ENCODE measurements at places on chromosomes 7 and 10.
A peak's percentile ranks its signal among the peaks of the same experiment; 100 is the strongest.

DNA sequence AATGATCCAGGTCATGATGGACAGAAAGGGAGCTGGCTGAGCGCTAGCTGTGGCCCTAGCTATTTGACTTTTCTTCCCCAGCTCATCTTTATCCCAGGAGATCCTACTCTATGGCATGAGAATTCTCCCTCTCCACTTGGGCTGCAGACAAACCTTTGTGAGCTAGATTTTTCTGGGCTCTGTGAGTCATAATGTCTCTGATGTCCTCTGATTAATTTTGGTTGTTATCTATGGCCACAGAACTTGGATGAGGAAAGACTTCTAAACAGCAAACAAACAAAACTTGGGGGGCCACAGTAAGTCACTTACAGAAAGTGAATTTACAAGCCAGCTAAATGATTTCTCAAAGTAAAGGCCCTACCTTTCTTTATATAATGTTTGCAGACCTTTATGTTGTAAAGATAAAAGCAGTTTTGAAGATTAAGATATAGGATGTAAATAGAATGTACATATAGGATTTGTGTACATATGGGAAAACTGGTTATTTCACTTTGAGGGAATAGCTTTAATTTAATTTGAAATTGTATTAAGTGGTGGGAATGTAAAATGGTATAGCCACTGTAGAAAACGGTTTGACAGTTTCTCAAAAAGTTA lies 10.4 kb downstream of the ABLIM1 start:
- DNase-seq: peak; percentile 31

DNA sequence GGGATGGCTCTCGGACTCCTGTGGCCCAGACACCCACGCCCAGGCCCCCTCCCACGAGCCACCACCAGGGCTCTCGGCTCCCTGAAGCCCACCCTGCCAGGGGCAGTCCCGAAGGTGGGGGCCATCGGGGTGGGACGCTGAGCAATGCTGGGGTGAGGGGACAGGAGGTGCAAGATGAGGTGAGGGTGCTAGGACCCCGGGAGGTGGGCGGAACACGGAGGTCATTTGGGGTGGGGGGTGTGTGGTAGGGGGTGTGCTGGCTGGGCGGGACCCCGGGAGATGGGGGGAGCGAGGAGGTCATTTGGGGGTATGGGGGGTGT lies 17.0 kb upstream of the LFNG start:
- DNase-seq: no peak

GRCh38 chr10:76091926-76092325 lies 660.5 kb downstream of the LRMDA start:
- no peak for DNase-seq

GRCh38 chr10:123746520-123746919 lies 80.4 kb downstream of the GPR26 start:
- DNase-seq: no peak

DNA sequence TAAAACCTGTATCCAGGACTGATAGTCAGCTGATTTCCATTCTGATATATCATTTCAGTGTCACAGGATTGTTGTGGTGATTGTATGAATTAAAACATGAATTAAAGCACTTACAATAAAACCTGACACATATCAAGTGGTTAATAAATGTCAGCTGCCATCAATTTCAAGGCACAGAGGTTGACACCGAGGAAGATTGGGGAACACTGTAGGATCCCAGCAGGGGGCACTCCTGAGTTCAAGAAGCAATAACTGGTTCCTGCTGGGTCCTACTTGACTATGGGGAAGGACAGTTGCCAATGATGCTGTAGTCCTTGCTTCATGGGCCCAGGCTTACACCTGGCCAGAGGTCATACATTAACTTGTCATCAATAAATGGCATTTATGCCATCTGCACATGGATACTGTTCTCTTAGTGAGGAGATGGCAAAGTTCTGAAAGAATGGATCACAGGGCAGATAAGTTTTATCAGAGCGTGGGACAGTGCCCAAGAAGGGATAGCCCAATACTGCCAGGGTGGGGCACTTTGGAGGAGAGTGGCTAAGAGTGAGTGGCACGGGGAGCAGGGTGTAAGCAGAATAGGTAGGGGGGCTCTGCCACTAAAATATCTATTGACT lies 24.1 kb downstream of the FZD1 start:
- peak; percentile 64 for DNase-seq

GRCh38 chr7:20395104-20395503 lies 64.4 kb downstream of the ITGB8 start:
- DNase-seq: peak; percentile 73

- no peak for DNase-seq
Observed at GRCh38 chr7:18437101-18437500, 58.4 kb upstream of the HDAC9 start.

- DNase-seq: no peak
Observed at GRCh38 chr7:111883241-111883640, 320.9 kb upstream of the IMMP2L start.

GRCh38 chr10:17907641-17908040 lies 44.1 kb upstream of the SLC39A12 start:
- no peak for DNase-seq

- no peak for DNase-seq
Observed at GRCh38 chr7:108528183-108528712, 2.3 kb upstream of the PNPLA8 start.

DNA sequence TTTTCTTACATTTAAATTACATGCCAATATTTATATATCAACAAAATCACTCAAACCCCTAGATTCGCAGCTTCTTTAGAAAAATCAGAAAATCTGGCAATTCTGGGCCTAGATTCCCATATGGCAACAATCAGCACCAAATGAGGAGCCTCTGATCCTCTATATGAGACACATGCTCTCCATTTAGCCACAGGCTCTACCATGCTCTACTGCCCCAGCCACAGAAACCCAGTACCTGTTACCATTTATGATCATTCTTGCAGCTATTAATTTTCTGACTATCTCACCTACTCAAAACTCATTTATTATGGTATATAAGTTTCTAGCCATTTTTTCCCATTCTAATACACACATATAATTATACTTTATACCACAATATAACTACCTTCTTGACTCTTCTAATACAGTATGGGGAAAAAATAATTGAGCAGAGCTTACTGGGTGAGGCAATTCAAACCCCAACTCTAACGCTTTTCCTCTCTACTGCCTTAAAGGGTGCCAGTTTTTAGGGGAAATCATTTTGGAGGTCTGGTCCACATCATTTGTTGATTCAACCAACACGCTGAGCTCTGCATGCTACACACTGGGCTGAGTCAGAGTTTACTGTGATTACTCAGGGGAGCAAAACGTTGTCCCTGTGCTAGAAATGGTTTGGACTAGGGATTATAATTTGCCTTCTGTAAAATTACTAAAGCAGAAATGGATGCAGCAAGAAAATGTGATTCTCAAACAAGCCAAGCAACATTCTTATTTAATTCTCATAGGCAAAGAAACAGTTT lies 11.6 kb downstream of the PDLIM1 start:
- DNase-seq: no peak

- peak; percentile 45 for DNase-seq
Observed at GRCh38 chr7:79272066-79272669, 181.3 kb downstream of the MAGI2 start.

DNA sequence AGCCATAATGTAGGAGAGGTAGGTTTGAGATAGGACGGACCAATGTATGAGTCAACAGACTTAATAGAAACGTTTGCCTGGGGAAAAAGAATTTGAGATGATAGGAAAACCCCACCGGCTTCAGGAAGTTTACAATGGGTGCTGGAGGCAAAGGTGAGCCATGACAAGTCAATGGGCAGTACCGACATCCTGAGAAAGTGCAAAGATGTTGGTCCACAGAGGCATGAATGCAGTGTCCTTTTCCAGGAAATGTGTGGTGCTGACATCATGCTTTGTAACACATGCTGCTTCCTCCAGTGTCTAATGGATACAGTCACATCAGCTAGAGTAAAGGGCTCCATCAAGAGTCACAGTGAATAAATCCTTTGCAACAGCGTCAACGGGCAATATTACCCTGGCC lies 533.6 kb downstream of the INHBA start:
- DNase-seq: no peak

DNA sequence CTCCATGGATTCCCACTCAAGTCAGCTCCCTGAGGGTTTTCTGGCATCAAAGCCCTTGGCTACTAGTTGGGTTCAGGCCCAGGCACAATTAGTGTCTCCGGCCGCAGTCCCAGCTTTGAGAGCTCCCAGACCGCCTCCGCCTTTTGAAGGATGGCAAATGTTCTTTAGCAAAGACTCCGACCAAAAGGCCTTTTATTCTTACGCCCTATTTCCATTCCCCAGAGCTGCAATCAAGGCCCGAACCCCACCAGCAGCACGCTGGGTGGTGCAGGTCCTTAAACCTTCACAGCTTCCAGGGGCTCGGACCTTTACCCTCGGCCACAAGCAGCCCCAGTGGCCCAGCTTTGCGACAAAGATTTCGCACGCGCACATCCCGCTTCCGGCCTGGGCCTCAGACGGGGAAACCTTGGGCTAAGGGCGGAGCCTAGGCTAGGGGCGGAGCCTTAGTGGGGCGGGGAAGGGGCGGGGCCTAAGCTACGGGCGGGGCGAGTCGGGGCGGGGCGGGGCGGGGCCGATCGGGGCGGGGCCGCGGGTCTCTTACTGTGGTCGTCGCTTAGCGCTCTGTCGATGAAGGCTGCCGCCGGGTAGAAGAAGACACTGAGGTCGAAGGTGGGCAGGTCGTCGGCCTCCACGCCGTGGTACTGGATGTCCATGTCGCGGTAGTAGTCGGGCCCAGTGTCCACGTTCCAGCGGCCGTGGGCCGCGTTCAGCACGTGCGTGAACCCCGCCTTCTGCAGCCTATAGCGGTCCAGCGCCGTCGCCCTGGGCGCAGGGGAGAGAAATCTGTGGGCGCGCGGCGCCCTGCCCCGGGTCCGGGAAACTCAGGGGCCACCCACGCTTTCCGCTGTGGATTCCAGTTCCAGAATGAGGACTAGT lies 68.0 kb upstream of the SAMD8 start:
- no peak for DNase-seq

DNA sequence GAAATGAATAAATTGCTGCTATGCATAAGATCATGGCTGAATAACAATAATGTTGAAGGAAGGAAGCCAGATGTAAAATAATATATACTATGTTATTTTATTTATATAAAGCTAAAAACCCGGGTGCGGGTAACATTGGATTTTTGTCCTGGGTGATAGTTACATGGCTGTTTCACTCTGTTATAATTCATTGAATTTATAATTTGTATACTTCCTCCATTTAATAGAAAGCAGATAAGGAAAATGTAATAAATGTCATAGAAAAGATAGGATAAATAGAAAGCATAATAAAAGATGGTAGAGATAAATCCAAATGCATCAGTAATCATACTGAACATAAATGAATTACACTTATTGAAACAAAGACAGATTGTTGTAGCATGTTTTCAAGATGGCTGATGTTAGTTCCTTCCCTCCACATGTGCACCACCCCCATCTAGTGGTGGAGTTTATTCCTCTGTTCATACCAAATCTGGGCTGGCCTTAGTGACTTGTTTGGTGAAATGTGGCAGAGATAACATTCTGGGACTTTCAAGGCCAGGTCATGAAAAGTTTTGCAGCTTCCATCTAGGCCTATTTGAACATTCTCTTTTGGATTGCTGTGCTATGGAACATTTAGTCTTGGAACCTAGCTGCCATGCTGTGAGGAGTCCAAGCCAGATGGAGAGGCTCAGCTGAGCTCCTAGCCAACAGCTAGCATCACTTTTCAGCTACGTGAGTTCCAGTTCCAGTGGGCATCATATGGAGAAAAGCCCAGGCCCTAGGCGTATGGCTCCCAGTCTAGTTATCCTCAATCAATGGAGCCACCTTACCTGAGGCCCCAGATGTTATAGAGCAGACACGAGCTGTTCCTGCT lies 46.9 kb downstream of the AHCYL2 start:
- DNase-seq: peak; percentile 77

GRCh38 chr7:1024331-1024841 lies 20.0 kb upstream of the GPR146 start:
- DNase-seq: peak; percentile 99

- DNase-seq: no peak
Observed at GRCh38 chr10:91708174-91708861, 75.4 kb upstream of the PPP1R3C start.

- peak; percentile 83 for DNase-seq
Observed at GRCh38 chr10:72637398-72637857, 11.5 kb upstream of the MICU1 start.

- no peak for DNase-seq
Observed at GRCh38 chr7:99531354-99531765, 20.6 kb downstream of the FAM200A start.

DNA sequence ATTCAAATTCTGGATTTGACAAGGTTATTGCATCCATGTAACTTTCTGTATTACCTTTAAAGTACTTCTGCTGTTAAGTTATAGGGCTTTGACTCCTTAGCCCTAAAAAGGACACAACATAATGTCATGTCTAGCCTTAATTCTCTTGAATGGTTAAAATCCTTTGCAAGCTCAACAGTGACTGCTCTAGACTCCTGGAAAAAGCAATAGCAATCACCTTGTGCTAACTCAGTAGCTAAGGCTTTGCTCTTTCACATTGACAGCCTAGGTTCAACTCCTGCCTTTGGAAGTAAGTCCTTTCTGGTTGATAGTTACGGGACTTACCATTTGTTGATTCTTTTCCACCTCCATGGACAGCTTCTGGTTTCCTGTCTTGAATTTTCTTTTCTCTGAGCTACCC lies 16.1 kb upstream of the CREB3L2 start:
- no peak for DNase-seq

- DNase-seq: no peak
Observed at GRCh38 chr7:89887489-89887888, 266.8 kb upstream of the STEAP1 start.

DNA sequence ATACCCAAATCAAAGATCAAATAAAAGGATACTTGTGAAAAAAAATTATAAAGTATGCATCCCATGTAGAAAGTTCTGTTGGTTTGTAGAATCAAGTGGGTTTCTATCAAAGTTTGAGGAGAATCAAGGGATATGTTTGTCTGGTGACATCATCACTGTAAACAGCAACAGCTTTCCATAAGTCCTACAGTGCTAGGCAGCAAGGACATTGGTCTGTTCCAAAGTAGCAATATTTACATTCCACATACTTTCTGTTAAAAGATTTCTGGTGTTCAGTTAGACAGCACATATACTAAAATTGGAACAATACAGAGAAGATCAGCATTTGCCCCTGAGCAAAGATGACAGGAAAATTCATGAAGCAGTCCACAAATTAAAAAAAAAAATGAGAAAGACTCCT lies 683.9 kb downstream of the XPNPEP1 start:
- DNase-seq: no peak

GRCh38 chr7:874031-874749 lies 2.2 kb upstream of the GET4 start:
- no peak for DNase-seq

GRCh38 chr7:39734633-39735004 lies 111.2 kb downstream of the RALA start:
- DNase-seq: no peak

- no peak for DNase-seq
Observed at GRCh38 chr10:128031216-128031615, 95.0 kb downstream of the MKI67 start.

GRCh38 chr7:158025686-158026600 lies 561.7 kb downstream of the PTPRN2 start:
- no peak for DNase-seq

GRCh38 chr10:4051011-4051640 lies 266.1 kb upstream of the KLF6 start:
- peak; percentile 37 for DNase-seq

- no peak for DNase-seq
Observed at GRCh38 chr7:131652934-131653333, 96.5 kb upstream of the PODXL start.
